ENCODE measurements at places on chromosomes 16 and 17.

DNA sequence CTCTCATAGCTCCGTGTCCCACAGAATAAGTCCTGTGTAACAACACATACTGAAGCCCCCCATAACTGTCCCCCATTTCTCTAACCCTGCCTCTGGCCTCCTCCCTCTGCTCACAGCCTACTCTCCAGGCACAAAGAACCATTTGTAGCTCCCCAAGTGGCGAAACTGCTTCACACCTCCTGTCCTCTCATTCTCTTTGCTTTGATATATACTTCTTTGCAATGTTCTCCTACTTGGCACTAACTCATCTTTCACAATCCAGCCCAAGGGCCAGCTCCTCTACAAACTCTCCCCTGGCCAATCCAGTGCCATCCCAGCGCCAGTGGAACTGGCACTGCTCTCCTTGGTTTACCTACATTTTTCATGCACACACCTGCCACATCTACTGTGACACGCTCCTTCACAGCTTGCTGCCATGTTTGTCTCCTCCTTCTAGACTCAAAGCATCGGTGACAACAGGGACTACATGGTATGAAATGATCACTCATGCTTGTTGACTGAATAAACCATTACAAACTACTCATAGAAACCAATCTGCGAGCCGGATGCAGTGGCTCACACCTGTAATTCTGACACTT, 12.8 kb downstream of the CYTH1 start:
- DNase-seq, result no peak

DNA sequence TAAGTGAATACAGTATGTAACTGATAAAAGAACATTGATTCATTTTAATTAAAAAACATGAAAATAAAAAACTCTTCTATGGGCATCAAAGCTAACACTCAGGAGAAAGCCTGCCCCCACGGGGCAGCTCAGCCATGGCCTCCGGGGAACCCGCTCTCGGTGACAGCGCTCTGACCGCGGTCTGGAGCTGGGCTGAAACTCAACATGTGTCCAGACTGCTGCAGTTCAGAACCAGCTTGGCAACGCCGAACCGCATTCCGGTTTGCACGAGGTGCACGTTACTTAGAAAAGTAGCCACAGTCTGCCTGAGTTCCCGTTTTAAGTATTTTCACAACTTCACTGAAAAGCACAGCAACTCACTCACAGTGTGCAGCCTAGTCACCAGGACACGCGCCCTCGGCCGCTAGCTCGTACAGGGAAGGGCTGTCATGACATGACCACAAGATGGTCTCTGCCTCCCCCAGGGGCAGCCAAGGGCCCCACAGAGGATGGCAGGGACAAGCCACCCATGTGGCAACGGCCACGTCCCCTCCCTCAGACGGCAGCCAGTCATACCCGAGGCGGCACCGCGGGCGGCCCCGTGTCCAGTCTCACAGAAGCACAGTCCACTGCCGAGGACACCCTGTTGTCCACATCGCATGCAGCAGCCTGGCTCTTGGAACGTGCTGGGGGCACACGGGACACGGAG, 77.1 kb upstream of the METRNL start:
- DNase-seq, result no peak

DNA sequence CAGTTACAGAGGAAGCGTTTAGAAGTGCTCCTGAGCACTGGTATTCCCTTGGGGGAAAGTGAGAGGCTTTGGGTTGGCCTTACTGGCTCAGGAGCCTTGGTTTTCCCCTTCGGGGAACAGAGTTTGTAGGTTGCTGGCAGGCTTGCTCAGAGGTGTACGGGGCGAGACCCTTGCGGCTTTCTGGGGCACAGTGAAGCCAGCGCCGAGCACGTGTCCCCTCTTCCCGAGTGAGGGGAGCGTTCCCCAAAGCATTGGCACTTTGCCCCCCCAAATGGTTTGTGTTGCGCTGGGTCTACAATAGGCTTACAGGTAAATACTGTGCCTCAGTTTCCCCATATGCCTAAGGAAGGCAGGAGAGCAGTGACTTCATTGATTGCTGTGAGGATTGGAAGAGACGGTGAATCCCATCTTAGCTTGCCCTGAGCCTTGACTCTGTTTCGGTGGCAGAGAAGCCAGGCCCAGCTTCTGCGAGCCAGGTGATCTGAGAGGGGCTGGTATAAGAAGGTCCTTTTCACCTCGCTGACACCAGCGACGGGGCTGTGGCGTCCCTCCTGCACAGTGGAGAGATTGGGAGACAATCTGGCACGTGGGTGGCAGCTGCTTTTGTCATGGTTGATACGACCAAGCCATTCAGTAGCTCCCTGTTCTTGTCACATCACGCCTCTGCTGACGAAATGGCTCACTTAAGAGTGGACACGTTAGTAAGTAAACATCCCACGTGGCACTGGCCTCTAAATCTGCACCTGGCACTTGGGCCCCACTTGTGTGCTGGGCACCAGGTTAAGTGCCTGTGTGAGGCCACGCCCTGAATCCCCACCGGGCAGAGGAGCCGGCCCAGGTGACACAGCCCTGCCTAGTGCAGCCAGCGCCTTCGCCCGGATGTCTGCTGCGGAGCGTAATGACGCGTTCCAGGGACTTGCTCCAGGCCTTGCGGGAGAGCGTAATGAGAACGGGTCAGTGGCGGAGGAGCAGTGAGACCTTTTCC, 55.0 kb downstream of the MEAK7 start:
- no peak for DNase-seq

DNA sequence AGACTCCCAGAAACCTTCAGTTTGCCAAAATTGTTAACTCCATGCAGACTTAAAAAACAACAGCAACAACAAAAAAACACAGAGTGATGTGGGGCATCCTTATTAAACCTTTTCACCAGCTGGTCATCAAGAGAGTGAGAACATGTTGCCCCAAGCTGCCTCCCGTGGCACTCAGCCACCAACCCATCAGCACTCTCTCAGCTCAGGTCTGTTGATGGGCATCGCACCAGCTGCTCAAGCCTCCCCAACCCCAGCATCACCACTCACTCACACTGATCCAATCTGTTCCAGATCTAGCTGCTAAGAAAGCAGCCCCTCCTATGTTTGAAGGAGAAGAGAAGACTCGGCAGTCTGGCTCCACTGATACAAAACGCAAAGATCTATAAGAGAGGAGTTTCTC, 46.8 kb downstream of the SLC39A11 start:
- no peak for DNase-seq

DNA sequence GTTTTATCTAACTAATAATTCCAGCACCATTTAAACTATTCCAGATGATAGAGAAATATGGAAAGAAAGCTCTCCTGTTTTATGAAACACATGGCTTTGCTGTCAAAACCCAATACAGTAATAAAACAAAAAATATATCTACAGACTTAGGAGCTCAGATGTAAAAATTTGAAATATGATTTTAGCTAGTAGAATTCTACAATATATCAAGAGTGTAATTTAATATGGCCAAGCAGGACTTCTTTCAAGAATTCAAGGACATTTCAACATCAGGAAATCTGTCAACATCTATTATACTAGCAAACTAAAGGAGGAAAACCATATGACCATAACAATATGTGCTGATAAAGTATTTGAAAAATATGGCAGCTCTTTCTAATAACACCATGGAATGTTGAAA, 57.5 kb downstream of the CCDC182 start:
- no peak for DNase-seq

DNA sequence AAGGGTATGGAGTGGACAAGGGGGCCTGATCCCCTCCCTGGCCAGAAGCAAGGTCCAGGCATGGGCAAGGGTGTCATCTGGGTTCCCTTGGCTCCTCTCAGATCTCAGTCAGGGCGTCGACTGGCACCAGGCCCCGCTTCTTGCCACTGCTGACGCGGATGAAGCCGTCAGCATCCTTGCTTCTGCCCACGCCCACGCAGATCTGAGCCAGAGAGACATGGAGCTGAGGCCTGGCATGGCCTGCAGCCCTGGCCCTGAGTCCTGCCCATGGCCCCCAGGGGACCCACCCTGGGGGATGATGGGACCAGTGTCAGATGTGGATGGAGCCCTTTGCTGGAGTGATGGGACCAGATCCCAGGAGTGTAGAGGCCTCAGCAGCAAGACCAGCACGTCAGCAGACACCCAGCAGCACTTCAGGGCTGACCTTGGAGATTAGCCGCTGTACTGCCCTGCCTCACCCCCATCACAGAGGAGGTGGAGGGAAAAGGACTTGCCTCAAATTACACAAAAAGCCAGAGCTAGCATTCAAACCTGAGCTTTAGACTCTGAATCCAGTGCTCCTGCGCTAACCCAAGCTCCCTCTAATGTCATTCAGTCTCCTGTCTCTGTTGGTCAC, 12.2 kb downstream of the RPL19 start:
- no peak for DNase-seq

GRCh38 chr17:17613708-17614114, 22.2 kb upstream of the PEMT start:
- peak; percentile 65 for DNase-seq

GRCh38 chr16:22394121-22394520, 19.7 kb upstream of the CDR2 start:
- no peak for DNase-seq

- DNase-seq, result no peak
Measured at GRCh38 chr16:11029948-11030347, 85.6 kb downstream of the CLEC16A start.

DNA sequence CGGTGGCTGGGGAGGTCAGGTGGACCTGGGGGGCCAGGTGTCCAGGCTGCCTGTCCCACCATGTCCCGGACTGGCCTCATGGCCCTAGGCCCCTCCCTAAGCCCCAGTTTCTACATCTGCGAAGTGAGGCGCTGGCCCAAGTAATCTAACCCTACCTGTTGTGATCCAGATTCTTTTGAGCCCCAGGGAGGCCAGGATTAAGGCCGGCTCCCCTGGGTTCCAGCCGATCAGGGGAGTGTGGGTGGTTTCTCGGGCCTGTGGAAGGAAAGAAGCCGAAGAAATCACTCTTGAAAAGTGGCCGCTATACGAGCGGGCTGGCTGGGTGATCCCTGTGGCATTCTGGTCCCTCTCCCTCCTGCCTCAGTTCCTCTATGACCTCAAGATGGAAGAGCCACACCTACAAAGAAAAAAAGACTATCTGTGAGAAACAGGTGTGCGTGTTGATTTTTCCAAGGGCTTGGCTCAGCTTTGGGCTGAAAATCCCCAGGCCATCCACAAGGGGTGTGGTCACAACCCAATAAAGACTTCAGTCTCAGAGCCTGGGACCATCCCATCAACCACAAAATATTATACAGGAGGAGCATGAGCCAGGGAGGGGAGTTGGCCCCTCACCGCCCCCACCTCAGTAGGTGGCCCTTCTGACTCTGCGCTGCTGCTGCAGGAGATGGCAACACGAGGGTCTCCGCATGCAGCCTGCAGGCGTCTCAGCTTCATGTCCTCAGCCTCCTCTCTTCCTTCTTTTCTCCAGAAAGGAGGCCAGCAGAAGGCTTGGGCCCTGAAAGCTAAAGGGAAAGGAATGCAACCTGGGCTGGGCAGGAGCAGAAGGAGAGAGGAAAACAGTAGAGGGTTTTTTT, 20.3 kb downstream of the GPR142 start:
- no peak for DNase-seq

- no peak for DNase-seq
Measured at GRCh38 chr17:78174346-78174869, 6.0 kb downstream of the SYNGR2 start.

- peak; percentile 96 for DNase-seq
Measured at GRCh38 chr16:1408171-1408837, 6.2 kb downstream of the UNKL start.

- DNase-seq, result no peak
Measured at GRCh38 chr16:13042291-13042685, 140.9 kb downstream of the SHISA9 start.

- DNase-seq, result no peak
Measured at GRCh38 chr16:14523632-14524031, 106.4 kb downstream of the PARN start.

DNA sequence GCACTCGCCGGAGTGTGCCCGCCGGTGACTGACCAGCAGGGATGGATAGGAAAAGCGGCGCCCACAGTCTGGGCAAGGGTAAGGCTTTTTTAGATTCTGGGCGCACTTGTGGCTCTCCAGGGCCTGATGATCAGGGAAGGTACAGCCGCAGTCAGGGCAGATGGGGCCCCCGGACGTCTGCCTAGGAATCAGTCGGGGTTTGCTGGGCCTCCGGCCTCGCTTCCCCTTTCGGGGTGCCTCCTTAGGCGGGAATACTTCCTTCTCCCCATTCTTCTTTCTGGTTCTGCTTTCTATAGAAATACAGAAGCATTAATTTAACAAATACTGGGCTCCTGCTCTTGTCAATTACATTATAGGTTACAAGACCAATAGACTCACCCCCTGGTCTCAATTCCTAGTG, 5.0 kb downstream of the ZNF689 start:
- DNase-seq, result no peak

- no peak for DNase-seq
Measured at GRCh38 chr17:17989081-17989480, 16.4 kb downstream of the DRC3 start.

- no peak for DNase-seq
Measured at GRCh38 chr17:46042925-46043324, 43.9 kb downstream of the STH start.

DNA sequence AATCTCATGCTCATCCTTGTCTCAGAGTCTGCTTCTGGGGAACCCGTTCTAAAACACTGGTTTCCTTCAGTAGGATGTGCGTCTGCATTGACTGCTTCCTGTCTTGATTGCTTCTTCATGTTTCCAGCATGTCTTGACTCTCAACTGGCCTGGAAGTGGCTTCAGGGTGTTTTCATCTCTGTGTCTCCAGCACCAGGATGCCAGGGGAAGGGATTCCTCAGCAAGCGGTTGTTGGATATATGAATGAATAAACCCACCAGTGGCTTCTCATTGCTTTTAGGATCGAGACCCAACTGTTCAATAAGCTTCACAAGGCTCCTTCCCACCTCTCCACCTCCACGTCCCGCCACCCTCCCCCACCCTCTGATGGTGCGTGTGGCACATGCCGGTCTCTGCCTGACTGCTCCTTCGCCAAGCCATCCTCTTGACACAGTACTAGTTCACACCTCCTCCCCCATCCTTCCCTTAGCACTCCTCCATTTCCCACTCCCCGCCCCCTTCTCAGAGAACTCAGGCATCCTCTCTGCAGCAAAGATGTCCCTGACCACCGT, 14.1 kb upstream of the TNS4 start:
- peak; percentile 59 for DNase-seq

- no peak for DNase-seq
Measured at GRCh38 chr17:58693208-58693607, 806 bp downstream of the RAD51C start.

- peak; percentile 84 for DNase-seq
Measured at GRCh38 chr16:69131839-69132423, 457 bp downstream of the CHTF8 start.

GRCh38 chr17:3475812-3476610, at the start of gene ASPA:
TSS of gene ASPA (plus strand) at chr17:3475997. CDS start at chr17:3476160, 163 bp downstream.
- no peak for DNase-seq

- peak; percentile 19 for DNase-seq
Measured at GRCh38 chr16:74699666-74700065, 996 bp downstream of the MLKL start.

DNA sequence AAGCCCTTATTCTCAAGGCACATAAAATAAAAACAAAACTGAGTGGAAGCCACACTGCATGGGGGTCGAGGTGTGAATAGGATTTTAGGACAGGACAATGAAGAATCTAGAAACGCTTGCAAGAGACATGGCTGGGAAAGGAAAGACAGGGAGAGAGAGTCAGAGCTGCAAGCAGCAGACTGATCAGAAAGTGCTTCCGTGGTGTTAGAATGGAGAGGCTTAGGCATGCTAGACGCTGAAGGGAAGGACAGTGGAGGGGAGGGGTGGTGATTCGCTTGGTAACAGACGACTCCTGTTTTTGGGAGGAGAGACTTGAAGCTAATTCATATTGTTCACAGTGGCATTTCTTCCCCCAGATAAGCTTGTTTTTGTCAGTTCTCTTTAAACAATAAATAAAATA, 173.5 kb downstream of the AIPL1 start:
- no peak for DNase-seq

All from activated CD4-positive, alpha-beta T cell treated with anti-CD3 and anti-CD28 coated beads, Interleukin-2, amount 50 U/mL, for 48 hours (primary cell).